Epithelial cell of proximal tubule (primary cell): ENCODE measurements at places on chromosomes 1 and 21.

DNA sequence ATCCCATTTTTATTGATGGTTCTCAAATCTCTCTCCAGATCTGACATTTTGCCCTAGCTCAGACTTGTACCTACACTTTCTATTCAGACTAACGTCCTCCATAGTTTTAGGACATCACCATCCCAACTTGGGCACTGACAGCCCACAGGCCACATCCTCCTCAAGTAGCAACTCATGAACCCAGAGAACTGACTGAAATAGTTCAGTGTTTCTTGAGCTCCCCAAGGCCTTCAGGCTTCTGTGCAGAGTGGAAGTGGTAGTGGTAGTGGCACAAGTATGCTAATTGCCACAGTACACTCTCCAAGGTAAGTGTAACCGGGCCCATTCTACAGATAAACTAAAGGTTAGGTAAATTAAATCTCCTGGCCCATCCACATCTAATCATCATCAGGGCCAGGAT is 112.6 kb downstream of the SLC45A1 start:
- no peak for DNase-seq

DNA sequence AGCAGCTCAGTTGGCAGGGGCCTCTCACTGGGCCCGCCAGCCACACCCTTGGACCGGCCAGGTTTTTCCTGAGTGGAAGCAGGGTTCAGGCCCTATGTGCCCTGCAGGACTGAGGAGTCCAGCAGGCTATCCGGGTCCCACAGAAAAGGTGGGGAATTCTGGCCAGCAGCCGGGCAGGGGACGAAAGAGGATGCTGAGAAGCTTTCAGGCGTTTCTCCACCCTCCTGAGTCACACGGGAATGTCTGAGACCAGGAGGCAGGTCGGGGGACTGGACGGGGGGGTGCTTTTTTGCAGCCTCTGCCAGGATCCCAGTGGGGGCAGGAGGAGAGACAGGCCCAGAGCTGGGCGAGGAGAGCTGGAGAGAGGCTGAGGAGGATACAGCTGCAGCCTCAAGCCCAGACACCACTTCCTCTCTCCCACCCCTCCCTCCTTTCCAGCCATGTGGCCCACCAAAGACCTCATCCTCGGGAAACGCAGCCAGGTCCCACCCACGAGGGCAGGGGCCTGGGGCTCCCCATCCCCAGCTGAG is 105.4 kb downstream of the SPSB1 start:
- no peak for DNase-seq

- DNase-seq, result no peak
These were observed at the start of gene AMPD1 for GRCh38 chr1:114695430-114696058. AMPD1 (minus strand) TSS chr1:114695546; CDS start chr1:114695471, 75 bp downstream.

DNA sequence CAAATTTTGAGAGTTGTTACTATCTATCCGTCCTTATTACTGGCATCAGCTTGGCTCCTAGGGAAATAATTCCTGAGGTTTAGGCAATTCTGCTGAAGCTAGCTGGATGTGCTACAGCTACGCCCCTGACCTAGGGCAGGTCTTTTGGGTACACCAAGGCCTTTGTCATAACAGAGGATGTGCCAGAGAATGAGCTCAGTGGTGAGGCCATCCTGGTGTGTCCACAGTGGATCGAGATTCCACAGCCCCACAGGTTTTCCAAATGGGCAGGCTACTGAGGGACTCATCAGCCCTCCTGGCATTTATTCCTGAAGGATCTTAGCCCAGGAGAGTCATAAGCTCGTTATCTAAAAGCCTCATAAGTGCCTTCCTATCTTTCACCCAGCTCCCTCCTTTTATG is 475.2 kb upstream of the USP24 start:
- no peak for DNase-seq
